ENCODE measurements at places on chromosomes 5 and 9.

DNA sequence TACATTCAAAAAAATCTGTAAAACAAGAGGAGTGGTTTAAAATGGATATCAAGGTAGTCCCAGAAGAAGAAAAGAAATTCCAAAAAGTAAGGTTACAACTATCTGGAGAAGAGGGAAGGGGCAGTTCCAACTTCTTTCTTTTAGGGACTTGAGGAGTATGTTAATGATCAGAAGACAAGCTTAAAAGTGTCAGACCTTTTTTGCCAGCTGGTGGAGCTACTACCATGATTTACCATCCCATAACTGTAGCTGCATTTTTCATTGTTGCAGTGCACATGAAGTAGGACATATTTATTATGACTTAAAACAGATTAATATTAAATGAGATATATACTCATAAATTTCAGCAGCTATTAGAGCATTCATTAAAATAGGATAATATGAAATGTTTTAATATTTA is 158.5 kb upstream of the RGS7BP start:
- no peak for DNase-seq

DNA sequence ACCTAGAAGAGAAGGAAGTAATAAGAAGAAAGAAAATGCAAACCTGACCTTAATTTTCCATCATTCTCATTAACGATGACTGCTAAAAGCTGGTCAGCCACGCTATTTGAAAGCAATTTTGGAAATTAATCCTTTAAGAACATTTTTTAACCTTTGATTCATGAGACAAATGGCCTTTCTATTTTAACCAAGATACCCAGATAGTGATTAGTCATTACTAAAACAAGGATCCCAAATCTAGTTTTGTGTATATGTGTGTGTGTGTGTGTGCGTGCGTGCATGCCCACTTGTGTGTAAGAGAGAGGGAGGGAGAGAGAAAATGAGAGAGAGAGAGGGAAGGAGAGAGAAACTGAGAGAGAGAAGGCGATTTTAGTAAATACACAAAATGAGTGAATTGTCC is 329.5 kb downstream of the DEPDC1B start:
- DNase-seq: no peak

DNA sequence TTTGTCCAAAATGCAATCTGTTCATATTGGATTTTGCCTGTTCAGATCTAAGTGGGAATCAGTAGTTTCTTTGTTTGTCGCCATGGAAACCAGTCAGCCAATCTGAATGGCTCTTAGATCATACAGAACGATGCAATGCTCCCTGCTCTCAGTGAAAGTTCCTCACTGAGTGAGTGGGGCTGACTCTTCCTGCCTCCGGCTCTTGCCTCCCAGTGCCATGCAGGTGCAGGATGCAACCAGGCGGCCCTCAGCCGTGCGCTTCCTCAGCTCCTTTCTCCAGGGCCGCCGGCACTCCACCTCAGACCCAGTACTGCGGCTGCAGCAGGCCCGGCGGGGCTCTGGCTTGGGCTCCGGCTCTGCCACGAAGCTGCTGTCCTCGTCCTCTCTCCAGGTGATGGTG is at the start of gene PTPDC1:
TSS of gene PTPDC1 (plus strand) at position 151 of the 400 bp plus-strand sequence. CDS start at position 218, 67 bp downstream.
- DNase-seq: peak; percentile 12

- DNase-seq: no peak
These were observed 121.6 kb downstream of the WNK2 start for GRCh38 chr9:93305497-93306020.

DNA sequence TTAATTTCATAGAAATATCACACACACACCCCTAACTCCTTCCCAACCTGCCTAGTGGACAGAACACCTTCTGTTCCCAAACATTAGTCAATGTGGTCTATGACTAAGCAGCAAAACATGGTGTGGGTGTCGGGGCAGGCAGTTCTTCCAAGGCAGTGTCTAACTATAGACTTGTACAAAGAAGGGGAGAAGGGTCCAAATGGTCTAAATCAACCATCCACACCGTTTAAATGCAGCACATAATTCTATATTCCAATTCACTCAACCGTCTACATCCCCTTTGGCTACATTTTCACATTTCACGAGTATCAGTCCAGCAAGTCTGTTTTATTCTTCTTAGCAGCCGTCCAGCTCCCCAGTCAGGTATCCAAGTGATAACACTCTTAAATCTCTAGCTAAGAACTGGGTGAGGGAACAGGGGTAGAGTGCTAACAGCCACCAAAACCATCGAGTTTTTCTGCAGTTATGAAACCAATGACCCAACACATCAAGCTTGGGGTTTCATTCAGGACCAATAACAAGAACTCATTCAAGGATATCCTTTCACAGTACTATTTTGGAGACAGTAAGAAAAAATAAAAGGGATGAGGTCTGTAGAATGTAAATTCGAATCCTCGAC is 3.3 kb downstream of the ZNF608 start:
- DNase-seq: peak; percentile 29
